ENCODE measurements at places on chromosomes 4 and X. TPM values are rescaled to one million over a fixed set of nuclear protein-coding genes. Genes with fewer than 3 reads are reported as not detected.

DNA sequence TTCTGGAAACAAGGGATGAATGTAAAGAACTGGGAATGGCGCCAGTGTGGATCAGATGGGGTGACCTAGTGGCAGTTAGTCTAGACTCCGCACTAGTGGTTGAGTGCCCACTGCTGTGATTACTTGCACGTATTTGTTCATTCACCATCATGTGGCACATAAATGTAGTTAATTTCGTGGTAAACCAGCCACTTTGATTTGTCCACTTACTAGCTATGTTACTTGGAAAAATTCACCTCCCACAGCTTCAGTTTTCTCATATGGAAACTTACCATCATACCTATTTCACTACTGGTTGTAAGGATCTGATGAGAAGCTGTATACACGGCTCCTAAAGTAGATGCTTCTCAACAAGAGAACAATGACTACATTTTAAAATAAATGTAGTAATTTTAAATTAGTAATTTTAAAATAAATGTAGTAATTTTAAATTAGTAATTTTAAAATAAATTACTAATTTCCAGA lies 394 bp upstream of the DYNLT3 start:
- no peak overlapping the region for H3K27ac ChIP-seq
- no peaks in the 10 kb centered on the region for H3K36me3 ChIP-seq
- no peaks in the 10 kb centered on the region for H3K27me3 ChIP-seq
- H3K4me3 ChIP-seq: no peak overlapping the region

- no peak for DNase-seq
- H3K4me3 ChIP-seq: no peak overlapping the region
- no peaks in the 10 kb centered on the region for H3K36me3 ChIP-seq
- no peaks in the 10 kb centered on the region for H3K4me1 ChIP-seq
- no peak overlapping the region for H3K27ac ChIP-seq
These were observed 1417.3 kb downstream of the STIM2 start for GRCh38 chr4:28277931-28278330.

ZNF711 gene
- polyA plus RNA-seq: 8.5 TPM

DNA sequence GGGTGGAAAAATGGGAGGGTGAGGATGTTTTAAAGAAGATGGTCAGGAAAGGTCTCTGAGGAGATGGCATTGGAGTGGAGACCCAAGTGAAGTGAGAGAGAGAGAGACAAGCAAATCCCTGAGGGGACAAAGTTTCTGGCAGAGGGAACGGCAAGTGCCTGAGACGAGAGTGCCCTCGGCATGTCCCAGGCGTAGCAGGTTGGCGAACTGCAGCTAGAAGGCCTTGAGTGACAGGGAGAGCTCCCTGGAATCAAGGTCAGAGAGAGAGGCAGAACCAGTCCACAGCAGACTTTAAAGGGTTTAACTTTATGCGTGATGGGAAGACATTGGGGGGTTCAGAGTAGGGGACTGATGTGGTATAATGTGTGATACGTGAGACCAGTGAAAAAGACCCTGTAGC lies 150.2 kb upstream of the HAND2 start:
- H3K36me3 ChIP-seq: no peaks in the 10 kb centered on the region
- H3K4me1 ChIP-seq: no peaks in the 10 kb centered on the region
- no peaks in the 10 kb centered on the region for H3K27me3 ChIP-seq
- no peak overlapping the region for H3K27ac ChIP-seq

CCNA2 gene
- 39.0 TPM for polyA plus RNA-seq

GRCh38 chrX:118853596-118853995 lies 30.0 kb downstream of the ZCCHC12 start:
- no peaks in the 10 kb centered on the region for H3K36me3 ChIP-seq
- H3K4me1 ChIP-seq: no peaks in the 10 kb centered on the region

GRCh38 chr4:1174941-1175634 lies 2.7 kb upstream of the SPON2 start:
- peaks cover 16% of the 10 kb centered on the region for H3K4me1 ChIP-seq
- no peaks in the 10 kb centered on the region for H3K36me3 ChIP-seq
- H3K27ac ChIP-seq: no peak overlapping the region
- H3K4me3 ChIP-seq: no peak overlapping the region

DNA sequence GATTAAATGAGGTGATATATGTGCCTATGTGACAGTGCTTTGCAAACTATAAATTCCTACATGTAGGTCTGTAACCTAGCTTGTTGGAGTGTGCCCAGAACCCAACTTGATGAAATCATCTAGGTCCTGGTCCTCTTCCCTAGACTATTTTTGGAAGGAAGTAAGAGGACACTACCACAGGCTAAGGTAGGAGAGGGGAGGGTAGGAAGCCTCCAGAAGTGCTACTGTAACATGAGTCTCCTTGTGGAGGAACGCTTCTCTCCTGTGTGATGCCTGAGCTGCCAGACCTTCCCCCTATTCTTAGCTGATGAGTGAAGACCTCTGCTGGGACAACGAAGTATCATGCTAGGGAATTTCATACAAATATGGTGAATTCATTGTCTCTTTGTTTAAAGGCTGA lies 41.8 kb upstream of the IL21 start:
- H3K4me1 ChIP-seq: no peaks in the 10 kb centered on the region
- H3K27ac ChIP-seq: no peak overlapping the region
- no peaks in the 10 kb centered on the region for H3K36me3 ChIP-seq
